ENCODE measurements at places on chromosomes 5 and 9.

DNA sequence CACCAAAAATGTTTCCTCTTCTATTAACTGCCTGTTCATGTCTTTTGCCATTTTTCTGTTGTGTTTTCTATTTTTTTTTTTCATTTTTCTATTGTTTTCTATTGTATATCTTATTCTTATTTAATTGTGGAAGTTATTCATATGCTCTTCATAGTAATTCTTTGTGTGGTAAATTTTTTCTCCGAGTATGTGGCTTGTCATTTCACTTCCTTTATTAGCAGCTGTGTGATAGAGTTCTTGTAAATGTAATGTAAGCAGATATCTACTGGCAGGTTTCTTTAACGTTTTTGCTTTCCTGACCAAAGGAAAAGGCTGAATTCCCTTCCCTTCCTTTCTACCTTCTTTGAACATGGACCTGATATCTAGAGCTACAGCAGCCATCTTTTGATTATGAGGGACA, 5.8 kb upstream of the PLPP1 start:
- no peak for DNase-seq

DNA sequence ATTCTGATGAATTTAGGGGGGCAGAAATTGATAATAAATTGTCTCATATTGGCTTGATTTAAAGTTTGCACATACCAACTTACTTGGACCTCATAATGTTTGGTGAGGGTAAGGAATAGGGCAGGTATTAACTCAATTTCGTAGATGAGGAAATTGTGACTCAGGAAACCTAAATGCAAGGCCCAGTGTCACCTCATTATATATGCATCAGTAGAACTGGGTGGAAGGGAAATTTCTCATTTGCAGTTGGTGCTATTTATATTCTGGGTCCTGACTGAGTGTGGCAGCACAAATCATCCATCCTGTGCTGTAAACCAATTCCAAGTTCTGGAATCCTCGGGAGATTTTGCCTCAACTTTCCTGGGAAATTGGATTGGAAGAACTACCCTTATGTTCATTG, 103.0 kb downstream of the SPATA31D1 start:
- no peak for DNase-seq

- no peak for DNase-seq
These were observed 10.5 kb upstream of the INIP start for GRCh38 chr9:112728401-112728800.

DNA sequence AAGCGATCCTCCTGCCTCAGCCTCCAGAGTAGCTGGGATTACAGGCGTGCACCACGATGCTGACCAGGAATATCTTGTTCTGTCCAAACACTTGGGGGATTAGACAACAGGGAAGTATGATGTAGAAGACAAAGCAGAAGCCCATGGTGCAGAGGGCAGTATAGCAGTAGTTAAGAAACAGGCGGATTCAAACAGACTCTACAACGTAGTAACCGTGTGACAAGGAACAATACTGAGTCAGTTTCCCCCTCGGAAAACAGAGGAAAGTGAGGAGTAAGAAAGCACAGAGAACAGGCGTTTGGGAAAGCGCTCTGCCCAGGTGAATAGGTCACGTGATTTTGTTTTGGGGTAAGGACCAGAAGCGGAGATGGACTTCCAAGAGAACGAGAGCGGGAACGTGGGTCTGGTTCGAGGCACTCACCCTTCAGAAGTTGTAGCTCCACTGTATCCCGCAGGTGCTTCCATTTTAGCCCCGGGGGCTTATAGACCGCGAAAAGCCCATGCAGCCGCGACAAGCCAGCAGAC, 306 bp downstream of the TRUB2 start:
- no peak for DNase-seq

GRCh38 chr9:134551644-134552348, 89.8 kb upstream of the COL5A1 start:
- DNase-seq = peak; percentile 72

DNA sequence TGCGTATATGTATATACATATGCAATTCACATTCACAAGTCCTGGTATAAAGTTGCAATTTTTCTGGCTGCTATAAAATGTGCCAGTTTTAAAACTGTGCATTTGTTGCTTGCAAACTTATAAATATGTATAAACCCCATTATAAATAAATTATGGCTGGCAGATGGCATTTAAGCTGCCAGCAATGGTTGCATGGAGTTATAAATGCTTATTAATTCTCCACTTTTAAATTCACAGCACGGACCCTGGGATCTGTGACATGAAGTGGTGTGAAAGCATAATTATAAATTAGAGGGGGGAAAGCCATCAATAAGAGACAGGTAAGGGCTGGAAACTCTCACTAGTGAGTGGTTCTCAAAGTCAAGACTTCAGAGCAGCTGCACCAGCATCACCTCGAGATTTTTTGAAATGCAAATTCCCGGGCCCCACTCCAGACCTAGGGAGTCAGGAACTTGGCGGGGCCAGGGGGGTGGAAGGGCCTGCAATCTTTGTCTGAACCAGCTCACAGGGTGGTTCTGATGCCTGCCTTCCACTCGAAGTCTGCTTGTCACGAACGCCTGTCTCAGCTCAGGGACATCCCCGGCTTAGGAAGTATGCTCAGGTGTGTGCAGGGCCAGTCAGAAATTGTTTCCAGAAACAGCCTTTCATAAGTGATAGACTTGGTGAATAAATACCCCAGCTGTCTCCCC, 16.9 kb downstream of the S1PR3 start:
- DNase-seq = no peak

- no peak for DNase-seq
These were observed 29.0 kb downstream of the MTMR12 start for GRCh38 chr5:32283539-32284377.

- DNase-seq = no peak
These were observed 10.1 kb downstream of the IGFBPL1 start for GRCh38 chr9:38414040-38414723.

GRCh38 chr5:170277867-170278281, 19.7 kb downstream of the LCP2 start:
- no peak for DNase-seq

GRCh38 chr5:111299067-111299481, 74.9 kb downstream of the CAMK4 start:
- no peak for DNase-seq

DNA sequence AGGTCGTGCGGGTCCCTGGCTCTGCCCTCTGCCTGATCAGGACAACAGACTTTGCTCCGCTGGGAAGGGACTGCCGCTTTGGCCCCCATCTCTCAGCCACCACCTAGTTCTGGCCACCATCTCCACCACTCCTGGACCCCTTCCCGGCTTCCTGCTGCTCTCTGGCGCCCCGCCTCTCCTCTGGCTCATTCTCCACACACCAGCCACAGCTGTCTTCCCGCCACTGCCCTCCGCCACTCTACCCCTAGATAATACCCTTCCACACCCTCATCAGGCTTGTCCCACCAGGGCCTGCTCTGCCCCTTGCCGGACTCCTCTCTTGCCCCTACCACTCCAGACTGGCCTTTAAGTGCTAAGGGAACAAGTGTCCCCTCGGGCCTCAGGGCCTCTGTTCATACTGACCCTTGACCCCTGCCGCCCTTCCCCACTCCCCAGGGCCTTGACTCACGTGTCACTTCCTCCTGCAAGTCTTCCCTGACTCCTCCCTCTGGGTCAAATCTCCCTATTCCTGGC, 3.0 kb upstream of the CDX1 start:
- DNase-seq = no peak

- DNase-seq = no peak
These were observed 199.2 kb downstream of the ADAMTSL1 start for GRCh38 chr9:18673179-18673578.

GRCh38 chr5:16519435-16519834, 53.8 kb upstream of the ZNF622 start:
- no peak for DNase-seq

GRCh38 chr5:10853154-10853553, 92.1 kb upstream of the DAP start:
- no peak for DNase-seq

DNA sequence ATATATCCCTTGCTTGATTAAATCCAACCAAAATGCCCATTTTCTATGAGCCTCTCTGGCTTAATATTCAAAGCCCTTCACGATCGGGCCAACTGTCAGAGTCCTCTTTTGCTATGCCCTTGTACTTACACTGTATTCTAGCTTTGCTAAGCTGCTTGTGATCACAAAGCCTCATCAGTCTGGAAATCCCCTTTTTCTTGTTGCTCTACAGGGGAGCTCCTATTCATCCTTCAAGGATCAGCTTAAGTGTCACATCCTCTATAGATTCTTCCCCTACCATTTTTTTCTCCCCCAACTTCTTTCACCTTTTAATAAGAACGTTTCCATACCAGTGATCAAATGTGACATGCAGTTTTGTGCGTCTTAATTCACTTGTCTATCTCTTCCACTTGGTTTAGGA, 450.4 kb upstream of the CHD1 start:
- DNase-seq = no peak

- DNase-seq = no peak
These were observed 8.6 kb downstream of the ZFP62 start for GRCh38 chr5:180852495-180852894.

GRCh38 chr9:99811598-99812383, 9.9 kb upstream of the NR4A3 start:
- DNase-seq = no peak

DNA sequence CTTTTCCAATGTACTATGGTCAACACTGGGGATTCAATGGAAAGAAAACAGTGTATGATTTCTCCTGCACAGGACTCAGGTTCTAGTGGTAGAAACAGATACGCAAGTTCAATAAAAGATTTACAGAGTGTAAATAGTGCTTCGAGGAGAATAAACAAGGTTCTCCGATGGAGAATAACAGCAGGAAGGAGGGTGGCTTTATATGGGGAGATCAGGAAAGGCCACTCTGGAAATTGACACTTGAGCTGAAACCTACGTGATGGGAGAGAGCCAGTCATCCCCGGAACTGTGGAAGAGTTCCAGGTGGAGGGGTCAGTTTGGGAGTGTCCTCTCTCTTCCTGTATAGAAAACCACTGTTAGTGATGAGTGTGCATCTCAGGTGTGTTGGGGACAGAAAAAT, 65.9 kb downstream of the GARNL3 start:
- DNase-seq = no peak

DNA sequence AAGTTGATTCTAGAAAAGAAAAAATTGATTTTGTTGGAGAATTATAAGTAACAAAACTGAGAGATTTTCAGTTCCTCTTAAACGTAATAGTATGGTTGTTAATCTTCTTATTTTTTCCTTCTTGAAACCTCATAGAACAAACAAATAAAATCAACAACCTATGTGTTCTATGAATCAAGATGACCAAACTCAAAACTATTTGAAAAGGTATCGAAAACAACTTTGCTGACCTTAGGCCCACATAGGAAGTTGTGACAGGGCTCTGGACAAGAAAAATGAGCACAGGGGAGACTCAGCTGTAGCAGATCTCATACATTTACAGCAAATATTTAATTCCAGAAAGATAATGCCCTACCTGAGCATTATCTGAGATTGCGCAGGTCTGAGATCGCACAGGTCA, 169.4 kb upstream of the CCNH start:
- DNase-seq = no peak

GRCh38 chr5:37272511-37272910, 23.3 kb upstream of the CPLANE1 start:
- DNase-seq = peak; percentile 44

DNA sequence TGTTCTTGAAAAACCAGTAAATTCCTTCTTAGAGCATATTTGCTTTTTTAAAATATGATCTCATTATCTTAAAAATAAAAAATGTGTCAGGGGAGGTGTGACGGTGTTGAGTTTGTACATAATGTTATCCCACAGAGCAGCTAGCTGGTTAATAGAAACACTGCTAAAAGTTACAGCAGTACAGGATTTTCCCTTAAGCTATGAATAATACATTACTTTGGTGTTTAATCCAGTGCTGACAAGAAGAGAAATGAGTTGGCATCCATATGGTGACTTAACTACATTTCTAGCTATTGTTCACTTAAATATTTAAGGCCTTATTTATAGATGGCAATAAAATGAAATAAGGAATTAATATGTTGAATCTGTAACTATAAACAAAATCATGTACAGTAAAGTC, 883.1 kb downstream of the CDH18 start:
- no peak for DNase-seq

GRCh38 chr5:41416336-41416735, 94.1 kb downstream of the PLCXD3 start:
- no peak for DNase-seq

DNA sequence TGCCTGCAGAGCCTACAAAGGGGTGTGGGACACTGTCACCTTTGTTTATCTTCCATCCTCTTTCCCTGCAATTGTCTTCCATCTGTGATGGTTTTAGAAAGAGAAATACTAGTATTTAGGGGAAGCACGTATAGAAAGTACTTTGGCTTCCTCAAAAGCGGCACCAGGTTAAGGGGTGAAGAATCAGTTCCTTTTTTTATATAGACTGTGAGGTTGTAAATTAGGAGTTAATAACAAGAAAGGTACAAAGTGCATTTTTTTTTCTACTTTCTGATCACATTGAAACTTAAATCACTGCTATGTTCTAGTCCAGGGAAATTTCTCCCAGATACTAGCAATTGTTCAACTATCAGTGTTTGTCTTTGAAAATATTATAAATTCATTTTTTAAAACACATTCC, 219.3 kb downstream of the CEMIP2 start:
- DNase-seq = no peak

DNA sequence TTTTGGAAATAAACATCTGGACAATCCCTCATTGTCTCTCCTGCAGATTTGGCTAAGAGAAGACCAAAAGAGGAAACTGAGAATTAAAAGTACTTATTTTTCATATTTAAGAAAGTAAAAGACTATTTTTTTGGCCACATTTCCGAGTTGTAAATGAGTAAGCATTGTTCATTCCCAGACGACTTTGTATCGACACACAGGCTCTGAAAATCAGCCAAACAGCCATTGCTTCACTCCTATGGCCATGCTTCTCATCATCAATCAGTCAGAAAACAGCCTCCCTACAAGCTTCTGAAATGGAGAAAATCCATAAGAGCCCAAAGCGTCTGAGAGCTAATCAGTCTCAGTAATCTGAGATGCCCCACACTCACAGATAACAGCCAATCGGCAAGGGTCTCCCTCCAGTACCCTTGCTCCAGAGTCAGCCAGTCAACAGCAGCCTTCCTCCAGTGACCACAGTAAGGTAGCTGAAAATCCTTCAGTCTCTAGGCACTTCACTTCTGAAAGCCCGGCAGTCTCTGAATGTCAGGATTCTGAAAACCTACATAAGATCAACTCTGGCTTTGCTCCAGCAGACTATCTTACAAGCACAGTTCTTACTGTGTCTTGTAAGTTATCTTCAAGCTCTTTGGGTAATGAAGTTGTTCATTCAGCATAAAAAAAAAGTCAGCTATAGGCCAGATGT, 30.9 kb downstream of the CDO1 start:
- no peak for DNase-seq

- DNase-seq = no peak
These were observed 39.0 kb downstream of the ITK start for GRCh38 chr5:157219491-157220271.
